ENCODE measurements at places on chromosomes 7 and 10. TPM values are rescaled to one million over a fixed set of nuclear protein-coding genes. Genes with fewer than 3 reads are reported as not detected.

Gene PRPS1L1
- not detected for total RNA-seq

- no peak for DNase-seq
These were observed 21.1 kb upstream of the HBP1 start for GRCh38 chr7:107147464-107148393.

DNA sequence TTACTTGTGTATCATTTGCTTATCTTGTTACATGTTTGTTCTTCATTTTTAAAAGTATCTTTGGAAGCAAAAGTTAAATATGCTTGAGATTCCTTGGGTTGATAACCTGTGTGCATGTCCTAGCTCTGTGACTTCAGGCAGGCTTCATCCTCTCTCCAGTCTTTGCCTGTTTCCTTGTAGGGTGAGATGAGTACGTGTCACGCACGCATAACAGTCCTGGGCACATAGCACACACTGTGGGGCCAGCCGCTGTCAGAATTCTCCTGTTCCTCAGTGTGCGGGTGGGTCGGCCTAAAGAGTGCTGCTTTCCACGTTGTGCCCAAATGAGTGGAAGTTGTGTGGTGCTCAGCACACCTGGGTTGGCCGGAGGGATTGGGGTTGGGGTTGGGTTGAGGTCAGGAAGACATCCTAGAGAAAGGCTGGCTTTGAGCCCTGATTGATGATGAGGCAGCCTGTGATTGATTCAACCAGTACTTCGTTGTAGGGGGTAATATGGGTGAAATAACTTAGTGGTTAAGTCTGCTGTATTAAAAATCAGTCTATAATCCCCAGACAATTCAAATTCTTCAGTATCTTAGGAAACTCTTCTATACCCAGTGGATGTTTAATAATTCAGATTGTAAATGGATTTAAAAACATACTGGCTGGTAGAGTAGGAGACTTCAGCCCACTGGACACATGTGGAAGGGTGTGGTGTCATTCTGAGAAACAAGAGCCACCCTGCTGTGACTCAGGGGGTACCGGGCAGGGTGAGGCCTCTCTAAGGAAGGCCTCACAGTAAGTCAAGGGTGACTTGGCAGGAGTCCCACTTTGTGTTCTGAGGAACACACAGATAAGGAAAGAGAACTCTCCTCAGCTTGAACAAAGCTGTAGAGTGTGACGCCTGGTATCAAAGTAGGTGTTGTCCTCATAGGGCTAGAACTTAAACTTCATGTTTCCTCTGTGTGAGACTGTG is 54.8 kb downstream of the DAGLB start:
- DNase-seq: peak; percentile 85

DNA sequence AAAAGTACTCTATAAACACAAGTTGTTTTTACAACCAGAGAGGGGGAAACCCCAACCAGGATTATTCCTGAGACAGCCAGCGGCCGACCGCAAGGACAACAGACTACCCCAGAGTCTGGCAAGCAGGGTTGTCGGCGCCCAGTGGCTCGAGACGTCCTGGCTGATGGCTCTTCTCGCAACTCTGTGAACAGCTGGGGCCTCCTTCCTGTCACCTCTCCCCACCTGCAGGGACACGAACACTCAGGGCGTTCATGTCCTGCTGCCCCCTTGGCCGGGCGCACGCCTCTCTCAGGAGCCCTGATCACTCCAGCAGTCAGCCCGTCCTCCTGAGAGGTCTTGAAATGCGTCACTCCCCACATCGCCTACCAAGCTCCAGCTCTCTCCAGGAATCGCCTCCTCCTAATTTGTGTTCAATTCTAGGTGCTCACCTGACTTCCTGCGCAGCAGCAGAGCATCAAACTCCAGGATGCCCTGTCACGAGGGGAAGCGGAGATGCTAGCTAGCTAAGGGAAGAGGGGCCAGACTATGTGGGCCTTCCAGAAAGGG is 66.4 kb upstream of the TNRC18 start:
- DNase-seq: no peak

- DNase-seq: no peak
These were observed 167.7 kb downstream of the UBE2H start for GRCh38 chr7:129784783-129785684.

- DNase-seq: no peak
These were observed 59.9 kb upstream of the INSIG1 start for GRCh38 chr7:155237730-155238129.

GRCh38 chr7:104901240-104901619 is 112.8 kb upstream of the KMT2E start:
- DNase-seq: no peak

Gene SLC13A4
- 0.79 TPM for total RNA-seq

DNA sequence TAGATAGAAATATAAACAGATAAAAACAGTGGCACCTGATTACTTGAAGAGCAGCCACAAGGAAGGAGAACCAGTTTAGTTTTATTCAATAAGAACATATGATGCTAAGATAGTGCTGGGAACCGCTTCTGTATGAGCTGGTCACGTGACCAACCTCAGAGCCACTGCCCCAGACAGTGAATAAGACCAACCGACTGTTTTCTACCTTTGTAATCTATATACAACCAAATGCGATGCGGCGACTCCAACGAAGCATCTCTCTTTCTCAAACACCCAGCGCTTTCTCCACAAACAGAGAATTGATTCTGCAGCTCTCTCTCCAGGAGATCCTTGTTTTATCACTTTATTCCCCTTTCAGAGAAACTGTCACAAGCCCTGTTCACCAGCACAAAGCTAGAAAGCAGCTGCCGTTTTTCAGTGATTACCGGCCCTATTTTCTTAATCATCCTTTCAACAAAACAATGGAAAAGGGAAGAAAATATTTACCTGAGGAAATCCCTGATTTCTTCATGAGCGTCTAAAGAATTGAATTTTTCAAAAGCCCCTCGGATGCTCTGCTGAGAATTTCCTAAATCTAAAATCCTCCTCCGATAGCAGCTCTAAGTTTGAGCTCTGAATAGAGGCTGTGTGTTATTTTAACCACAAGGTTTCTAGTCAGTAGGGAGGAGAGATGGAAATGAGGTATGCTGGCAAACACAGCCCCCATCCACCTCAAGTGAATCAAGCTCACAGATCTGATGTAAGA is 55.7 kb upstream of the JCAD start:
- peak; percentile 23 for DNase-seq

DNA sequence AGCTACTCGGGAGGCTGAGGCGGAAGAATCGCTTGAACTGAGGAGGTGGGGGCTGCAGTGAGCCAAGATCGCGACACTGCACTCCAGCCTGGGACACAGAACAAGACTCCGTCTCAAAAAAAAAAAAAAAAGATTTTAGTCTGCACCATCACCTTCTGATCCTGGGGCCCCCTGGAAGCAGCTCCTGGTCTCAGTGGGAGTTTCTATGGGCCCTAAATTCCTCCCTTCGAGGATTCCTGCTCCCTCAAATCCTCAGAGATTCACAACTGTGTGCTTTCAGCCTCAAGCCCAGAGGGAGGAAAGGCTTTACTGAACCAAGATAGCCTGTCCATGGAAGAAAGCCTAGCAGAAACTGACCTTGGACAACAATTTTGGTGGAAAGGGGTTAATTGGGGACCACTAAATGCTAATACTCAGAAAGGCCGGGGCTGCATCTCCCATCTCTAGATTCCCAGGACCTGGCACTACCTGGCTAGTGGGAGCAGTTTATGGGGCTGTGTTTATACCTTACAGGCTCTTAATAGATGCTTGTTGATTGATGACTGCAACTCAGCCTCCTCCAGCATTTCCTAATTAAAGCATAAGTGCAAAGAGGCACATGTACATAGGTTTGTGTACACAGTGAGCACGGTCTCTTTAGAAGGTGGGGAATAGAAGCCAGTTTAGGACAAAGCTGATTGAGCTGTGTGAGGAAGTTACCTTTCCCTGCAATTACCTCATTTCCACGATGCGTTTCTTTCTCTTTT is 9.2 kb upstream of the FGFR2 start:
- no peak for DNase-seq

DNA sequence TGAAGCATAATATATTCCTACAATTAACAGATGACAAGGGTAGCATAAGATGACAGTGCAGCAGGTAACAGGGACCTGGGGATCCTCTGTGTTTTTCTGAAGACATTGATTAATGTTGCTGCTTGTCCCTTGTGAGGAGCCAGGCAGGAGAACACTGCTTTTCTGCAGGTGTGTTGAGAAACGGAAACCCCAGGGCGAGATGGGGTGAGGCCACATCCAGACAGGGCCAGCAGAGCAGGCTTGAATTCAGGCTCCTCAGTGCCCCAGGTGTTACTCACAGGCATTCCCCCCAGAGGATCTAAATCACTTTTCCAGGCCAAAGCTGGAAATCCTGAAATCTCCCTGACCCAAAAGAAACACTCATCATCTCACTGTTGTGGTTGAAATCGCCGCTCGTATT is 105.3 kb downstream of the CCDC3 start:
- DNase-seq: no peak

- no peak for DNase-seq
These were observed 112.1 kb downstream of the COL13A1 start for GRCh38 chr10:69913606-69914382.

Gene ITPRIP
- 41.0 TPM for total RNA-seq

Gene HABP2
- not detected for total RNA-seq

- DNase-seq: no peak
These were observed 30.0 kb downstream of the SFXN4 start for GRCh38 chr10:119135513-119135881.

DNA sequence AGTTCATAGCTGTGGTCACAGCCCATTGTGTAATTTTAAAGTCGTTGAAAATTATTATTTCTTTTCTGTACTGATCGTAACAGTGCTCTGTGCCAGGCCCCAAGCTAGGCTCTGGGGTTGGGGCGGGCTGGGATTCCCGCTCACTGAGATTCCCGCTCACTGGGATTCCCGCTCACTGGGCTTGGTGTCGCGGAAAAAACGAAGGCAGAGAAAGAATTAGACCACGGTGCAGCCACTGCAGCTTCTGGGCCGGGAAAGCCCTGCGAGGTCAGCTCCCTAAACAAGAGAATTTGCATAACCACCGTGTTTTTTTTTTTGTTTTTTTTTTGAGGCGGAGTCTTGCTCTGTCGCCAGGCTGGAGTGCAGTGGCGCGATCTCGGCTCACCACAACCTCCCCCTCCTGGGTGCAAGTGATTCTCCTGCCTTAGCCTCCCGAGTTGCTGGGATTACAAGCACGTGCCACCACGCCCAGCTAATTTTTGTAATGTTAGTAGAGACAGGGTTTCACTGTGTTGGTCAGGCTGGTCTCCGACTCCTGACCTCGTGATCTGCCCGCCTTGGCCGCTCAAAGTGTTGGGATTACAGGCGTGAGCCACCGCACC is 31.2 kb downstream of the FOXK1 start:
- no peak for DNase-seq

Gene GAD2
- not detected for total RNA-seq
